Endothelial cell (in vitro differentiated cells): ENCODE measurements at places on chromosomes 12 and 14. TPM values are rescaled to one million over a fixed set of nuclear protein-coding genes. Genes with fewer than 3 reads are reported as not detected.

DNA sequence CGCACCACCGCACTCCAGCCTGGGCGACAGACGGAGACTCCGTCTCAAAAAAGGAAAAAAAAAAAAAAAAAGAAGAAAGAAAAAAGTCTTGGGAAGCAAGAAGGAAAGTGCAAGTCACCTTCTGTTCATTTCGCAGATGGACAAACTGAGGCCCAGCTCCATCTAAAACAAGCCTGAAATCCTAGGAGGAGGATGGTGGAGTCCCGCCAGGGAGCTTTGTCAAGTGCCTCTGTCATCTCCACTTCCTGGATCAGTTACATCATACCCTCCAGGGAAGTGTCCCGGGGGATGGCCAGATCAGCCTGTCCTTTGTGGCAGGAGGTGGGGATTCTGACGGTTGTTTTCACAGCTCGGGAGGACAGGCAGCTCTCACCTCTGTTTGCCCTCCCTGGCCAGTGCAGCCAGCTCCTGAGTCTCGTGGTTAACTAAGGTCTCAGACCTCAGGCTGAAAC, 8.7 kb upstream of the SDSL start:
- no peaks in the 10 kb centered on the region for H3K4me1 ChIP-seq
- no peak overlapping the region for H3K4me3 ChIP-seq
- peaks cover 7% of the 10 kb centered on the region for H3K27me3 ChIP-seq
- H3K27ac ChIP-seq = no peak overlapping the region
- no peak for DNase-seq

DNA sequence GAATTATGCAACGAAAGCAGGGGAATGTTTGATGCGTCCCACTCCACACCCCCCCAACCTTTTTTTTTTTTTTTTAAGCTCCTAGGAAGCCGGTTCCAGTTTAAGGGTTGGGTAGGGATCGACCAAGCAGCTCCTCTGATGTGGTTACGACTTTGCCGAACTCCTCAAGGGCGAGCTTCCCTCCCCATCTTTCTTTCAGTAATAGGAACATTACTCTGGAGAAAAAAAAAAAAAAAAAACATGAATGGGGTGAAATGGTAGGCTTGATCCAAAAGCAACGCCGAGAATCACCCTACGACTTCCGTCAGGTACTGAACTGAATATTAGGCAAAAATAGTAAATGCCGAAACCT, 9.6 kb downstream of the BMP4 start:
- no peak for DNase-seq
- H3K36me3 ChIP-seq = peaks cover 35% of the 10 kb centered on the region
- H3K4me3 ChIP-seq = peak overlapping the region; percentile 59
- H3K4me1 ChIP-seq = peaks cover 65% of the 10 kb centered on the region

The KIF5A gene
- total RNA-seq = 0.46 TPM

DNA sequence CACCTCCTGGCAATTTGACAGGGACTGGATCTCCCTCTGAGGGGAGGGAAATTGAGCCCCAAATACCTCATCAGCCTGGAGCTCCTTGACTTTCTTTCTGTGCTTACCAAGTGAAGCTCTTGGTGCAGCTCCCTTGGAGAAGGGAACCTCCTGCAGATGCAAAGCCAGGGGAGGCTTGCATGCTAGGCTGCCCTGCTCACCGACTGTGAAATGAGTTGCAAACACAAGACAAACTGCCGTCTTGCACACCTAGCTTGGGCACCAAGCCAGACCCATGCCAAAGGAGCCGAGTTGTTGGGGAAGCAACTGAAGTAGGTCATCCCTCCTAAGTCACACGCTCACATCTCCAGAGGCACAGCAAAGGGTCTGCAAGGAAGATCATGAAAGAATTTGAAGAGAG, 95.2 kb downstream of the GTF2A1 start:
- H3K27me3 ChIP-seq = no peaks in the 10 kb centered on the region
- no peak for DNase-seq
- no peak overlapping the region for H3K4me3 ChIP-seq
- peaks cover 3% of the 10 kb centered on the region for H3K4me1 ChIP-seq
- H3K36me3 ChIP-seq = no peaks in the 10 kb centered on the region

The PRPH gene
- not detected for total RNA-seq

DNA sequence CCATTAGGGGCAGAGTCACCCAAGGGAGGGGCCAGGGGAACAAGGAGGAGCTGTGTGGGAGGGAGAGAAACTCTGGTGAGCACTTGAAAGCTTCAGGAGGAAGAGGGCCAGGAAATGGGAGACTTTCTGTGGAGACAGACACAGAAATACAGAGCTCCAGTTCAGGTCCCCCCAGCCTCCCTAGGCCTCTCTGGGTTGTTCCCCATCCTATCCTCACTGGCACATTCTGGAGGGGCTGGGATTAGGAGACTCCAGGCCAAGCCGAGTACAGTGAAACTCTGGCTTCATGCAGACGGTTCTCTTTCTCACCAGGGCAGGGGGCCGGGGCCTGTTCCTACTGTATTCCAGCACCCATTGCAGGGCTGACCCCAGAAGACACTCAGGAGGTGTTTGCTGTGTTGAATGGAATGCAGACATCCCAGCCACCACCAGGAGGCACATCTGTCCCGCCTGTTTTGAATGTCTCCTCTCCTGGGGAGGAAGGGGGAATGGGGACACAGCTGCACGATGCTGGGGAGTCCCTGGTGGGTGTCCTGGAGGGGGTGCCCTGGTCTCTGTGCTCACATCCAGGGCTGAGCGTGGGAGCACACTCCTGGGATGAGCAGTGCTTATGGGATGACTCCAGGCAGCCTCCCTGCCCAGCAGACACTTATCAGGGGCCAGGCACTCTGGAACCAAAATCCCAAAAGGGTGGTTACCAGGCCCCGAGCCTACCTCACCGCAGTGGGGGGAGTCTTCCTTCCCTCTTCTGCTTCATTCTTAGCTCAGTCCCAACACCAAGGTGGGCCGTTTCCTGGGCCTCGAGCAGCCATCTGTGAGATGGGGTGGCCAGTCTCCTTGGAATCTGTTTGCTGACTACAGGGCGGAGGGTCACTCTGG, 5.5 kb upstream of the KRT84 start:
- peaks cover 4% of the 10 kb centered on the region for H3K27me3 ChIP-seq
- no peaks in the 10 kb centered on the region for H3K4me1 ChIP-seq
- no peak overlapping the region for H3K4me3 ChIP-seq
- DNase-seq = peak; percentile 47
- H3K27ac ChIP-seq = no peak overlapping the region
- no peaks in the 10 kb centered on the region for H3K36me3 ChIP-seq

- no peaks in the 10 kb centered on the region for H3K4me1 ChIP-seq
- no peak overlapping the region for H3K27ac ChIP-seq
- DNase-seq = no peak
- peak overlapping the region; percentile 11 for H3K4me3 ChIP-seq
- peaks cover 3% of the 10 kb centered on the region for H3K27me3 ChIP-seq
These were observed 50.5 kb downstream of the STX2 start for GRCh38 chr12:130788515-130788914.

- H3K4me1 ChIP-seq = peaks cover 6% of the 10 kb centered on the region
- H3K4me3 ChIP-seq = no peak overlapping the region
- no peak overlapping the region for H3K27ac ChIP-seq
- H3K36me3 ChIP-seq = no peaks in the 10 kb centered on the region
- DNase-seq = no peak
These were observed 50.7 kb downstream of the TPCN1 start for GRCh38 chr12:113271853-113272561.
